ENCODE measurements at places on chromosomes 1 and 21. TPM values are rescaled to one million over a fixed set of nuclear protein-coding genes. Genes with fewer than 3 reads are reported as not detected.

The HCRTR1 gene
- not detected for total RNA-seq

The BRINP3 gene
- not detected for total RNA-seq

The COL11A1 gene
- not detected for total RNA-seq

The CNIH3 gene
- 13.6 TPM for total RNA-seq

The WLS gene
- 51.8 TPM for total RNA-seq

The CEP104 gene
- total RNA-seq = 19.3 TPM

GRCh38 chr1:54989968-54990810 is 8.5 kb upstream of the BSND start:
- DNase-seq = peak; percentile 50

DNA sequence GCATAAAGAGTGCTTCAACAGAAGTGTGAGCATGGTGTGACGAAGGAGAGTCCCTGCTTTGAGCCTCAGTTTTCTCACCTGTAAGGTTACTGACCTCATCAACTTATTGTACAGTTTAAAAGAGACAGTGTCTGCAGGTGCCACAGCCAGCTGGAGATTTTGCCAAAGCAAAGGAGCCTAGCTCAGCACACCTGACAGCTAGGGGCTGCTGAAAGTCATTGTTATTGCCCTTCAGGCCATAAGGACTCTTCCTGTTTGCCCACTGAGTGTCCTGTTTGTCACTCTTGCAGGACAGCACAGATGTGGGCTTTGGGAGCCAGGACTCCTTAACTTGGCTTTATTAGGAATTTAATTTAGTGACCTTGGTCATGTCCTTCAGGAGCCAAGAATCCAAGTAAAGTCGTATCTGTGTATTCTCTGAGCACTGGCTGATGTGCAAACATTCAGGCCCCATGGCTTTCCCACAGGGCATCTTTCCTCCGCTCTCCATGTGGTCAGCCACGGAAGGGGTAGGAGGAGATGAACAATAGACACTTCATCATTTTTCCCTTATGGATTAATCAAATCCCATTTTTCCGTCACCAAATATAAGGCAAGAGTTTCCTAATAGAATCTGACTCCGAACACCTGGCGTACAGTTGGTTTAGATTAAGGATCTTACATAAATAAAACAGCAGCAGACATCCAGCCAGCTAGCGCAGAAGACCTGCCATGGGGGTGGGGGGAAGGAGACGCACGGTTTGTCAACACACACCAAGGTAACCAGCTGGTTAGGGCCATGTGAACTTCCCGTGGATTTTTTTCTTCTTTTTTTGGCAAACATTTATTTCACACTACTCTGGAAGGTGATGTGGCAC is 43.1 kb upstream of the KANK4 start:
- DNase-seq = no peak

DNA sequence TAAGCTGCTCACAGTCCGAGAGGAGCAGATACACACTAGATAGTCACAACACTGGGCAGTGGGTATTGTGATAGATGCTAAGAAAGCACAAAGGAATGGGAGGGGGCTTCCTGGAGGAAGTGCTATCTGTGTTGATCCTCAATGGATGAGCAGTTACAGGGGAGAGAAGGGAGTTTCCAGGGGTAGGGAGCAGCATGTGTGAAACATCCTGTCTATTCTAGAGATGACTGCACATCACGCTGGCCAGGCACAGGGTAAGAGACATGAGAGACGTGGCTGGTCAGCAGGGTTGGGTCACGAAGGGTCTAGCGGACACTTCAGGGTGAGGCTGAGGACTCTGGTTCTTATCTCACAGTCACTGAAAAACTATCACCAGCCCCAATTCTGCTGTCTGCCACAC is 235.2 kb downstream of the TRABD2B start:
- DNase-seq = no peak

GRCh38 chr1:162193221-162193620 is 123.7 kb downstream of the NOS1AP start:
- DNase-seq = no peak

DNA sequence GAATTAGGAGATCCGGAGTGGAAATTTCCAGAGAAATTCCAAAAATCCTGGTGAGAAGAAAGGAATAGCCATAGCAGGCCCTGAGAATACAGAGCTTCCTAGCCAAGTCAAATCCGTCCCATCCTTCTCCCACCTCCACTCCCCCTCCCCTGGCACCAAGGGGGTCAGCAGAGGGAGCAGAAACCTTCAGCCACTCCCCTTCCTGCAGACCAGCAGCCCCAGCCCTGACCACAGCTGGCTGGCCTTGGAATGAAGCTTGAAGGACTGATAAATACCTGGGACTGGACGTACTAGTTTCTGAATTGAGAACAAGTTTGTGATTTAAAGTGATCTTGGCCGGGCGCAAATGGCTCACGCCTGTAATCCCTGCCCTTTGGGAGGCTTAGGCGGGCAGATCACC is 13.8 kb upstream of the RIPPLY3 start:
- no peak for DNase-seq

DNA sequence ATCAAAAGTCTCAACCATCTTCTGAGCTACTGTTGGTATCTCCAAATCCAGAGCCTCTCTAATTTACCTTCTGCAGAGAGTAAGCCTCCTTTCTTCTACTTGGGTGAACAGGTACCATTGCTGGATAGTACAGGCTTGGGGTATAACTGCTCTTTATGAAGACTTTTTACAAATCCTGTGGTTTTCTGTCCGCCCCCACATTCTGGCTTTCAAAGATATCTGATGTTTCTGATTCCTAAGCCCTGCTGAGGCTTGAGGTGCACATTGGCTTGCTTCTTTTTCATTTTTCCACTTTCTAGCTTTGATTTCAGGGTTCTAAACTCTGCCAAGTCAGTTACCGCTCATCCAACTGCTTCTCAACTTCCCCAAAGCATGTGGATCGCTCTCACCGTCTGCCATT is 37.1 kb downstream of the TENT5C start:
- no peak for DNase-seq

GRCh38 chr1:218557731-218558130 is 212.6 kb downstream of the TGFB2 start:
- peak; percentile 66 for DNase-seq

DNA sequence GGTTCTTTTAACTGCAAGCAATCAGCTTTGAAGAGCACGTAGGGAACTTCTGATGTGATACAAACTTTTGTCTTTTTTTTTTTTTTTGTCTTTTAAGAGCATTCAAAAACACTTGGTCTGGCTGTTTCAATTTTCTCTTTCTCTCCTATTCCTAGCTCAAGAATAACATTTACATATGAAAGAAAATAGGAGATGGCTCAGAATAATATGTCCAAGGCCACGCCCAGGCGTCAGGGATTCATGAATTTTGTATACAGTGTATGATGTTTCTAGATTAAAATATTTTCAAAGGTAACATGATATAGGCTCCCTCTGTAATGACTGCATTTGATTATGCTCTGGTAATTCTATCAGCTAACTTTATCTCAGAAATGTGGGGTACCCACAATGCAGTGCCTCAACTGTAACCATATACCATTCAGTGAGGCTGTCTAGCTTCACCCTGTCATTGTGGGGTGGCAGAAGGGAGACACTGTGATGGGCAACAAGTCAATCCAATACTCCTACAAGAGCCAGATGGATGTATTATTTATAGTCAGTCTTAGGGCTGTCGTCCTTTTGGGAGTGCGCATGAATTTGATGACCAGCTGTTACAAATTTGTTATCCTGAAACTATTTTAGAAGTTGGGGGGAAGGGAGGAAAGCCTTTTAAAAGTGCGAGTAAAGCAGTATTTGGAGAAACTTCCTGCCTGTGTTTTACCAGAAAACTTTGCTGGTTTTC is 1.5 kb upstream of the AKNAD1 start:
- DNase-seq = no peak

DNA sequence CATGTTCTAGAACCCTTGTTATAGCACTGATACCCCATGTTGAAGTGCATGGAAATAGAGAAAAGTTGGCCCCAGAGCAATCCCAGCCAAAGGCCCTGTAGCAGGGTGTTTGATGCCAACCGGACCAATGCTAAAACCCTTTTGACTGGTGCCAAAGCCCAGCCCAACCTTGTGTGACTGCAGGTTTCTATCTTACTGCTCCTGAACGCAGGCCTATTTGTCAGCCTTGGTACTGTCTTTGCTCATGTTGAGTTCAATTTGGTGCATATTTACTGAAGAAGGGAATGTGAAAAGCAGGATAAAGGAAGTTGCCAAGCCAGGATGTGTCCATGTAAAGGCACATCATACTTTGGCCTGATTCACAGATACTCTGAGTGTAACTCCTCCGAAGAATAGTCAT is 51.7 kb upstream of the NFASC start:
- DNase-seq = no peak

GRCh38 chr1:8718850-8719361 is 98.5 kb downstream of the RERE start:
- DNase-seq = no peak

GRCh38 chr21:36246080-36246631 is 73.8 kb upstream of the MORC3 start:
- DNase-seq = no peak
